Cerebellar nuclear complex (tissue), 1 donor: ENCODE measurements at places on chromosomes 6 and 20.

DNA sequence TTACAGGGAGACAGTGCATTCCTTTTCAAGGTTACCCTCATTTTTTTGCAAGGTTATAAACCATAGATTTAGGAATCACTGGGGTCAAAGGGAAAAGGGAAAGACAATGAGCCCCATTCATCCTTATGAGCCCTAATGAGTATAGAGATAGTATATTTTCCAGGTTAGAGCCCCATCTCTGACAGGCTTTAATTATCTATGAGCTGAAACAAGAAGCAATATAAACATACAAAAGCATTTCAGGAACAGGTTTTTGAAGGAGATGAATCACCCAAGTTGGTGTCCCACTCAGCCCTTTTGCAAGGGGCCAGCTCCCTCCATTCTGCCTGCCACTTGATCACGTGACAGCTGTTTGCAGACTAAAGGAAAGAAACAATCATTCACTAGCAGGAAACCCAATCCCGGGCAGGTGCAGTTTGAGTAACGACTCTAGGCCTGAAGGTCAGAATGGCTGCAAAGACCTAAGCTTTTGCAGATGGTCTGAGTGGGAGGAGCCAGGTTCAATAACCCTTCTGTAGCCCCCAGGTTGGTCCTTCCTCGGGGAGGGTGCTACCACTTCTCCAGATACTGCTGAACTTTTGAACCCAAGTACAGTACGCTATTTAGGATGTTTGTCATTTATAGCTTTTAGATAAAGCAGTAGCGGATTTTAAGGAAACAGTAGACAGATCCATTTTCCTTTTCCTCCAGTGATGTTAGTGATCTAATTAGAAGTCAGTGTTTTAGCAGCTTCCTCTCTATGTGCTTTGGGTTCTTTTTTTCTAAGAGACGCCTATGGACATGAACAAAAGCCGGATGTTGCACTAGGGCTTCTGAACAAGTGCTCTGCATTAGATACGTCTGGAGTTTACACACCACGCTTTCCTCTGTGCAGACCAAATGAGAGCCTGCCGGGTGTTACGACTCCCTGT is 253.2 kb downstream of the SOX4 start:
- DNase-seq: no peak

GRCh38 chr6:20334334-20334733 is 67.3 kb upstream of the E2F3 start:
- DNase-seq: no peak

DNA sequence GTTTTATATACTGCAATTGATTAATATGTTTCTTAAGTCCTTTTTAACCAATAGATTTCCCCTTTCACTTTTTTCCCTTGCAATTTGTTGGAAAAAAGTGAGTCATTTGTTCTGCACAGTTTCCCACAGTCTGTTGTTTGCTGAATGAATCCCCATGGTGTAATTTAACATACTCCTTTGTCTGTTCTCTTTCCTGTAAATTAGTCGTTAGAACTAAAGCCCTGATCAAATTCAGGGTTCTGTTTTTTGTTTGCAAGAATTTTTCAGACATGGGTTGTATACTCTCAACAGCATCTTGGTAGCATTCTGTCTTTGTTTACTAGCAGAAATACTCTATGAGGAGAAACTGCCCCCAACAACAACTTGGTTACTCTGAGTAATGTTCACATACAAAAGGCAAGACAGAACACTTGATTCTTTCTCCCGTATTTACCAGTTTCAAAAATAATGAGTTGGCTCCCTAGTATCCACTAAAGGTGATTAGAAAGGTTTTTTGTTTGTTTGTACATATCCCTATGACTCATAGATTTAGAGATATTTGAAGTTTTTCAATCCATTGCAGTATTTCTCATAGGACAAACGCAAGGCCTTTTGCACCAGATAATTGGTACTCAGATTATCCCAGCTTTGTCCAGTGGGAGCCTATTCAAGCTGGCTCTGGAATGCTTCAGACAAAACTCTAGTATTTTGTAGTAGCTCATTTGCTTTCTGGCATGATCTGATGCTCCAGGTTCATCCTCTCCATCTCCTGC is 16.5 kb downstream of the BLOC1S5 start:
- DNase-seq: no peak

GRCh38 chr6:6491761-6492160 is 96.8 kb upstream of the LY86 start:
- DNase-seq: no peak

- DNase-seq: peak; percentile 24
These were observed 642.6 kb downstream of the KIF16B start for GRCh38 chr20:15930311-15931305.

- DNase-seq: no peak
These were observed 6.2 kb upstream of the GHRH start for GRCh38 chr20:37267667-37268313.

DNA sequence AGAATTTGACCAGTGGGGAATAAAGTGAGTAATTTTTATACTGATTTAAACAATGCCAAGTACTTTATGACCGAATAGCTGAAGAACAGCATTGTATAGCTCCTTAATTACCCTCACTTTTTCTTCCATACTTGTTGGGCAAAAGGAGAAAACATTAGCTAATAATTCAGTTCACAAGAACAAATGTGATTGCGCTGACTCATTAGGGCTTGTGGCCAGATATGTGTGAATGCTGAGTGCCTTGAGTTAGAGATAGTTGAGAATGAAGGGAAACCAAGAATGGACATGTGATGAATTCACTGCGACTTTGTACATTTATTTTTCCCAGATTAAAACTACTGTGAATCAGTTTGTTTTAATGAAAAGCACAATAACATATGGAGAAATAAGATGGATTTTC is 669.4 kb downstream of the TFAP2A start:
- DNase-seq: no peak

- DNase-seq: no peak
These were observed 2.3 kb downstream of the THBS2 start for GRCh38 chr6:169251371-169251802.

- DNase-seq: no peak
These were observed 85.2 kb upstream of the CNR1 start for GRCh38 chr6:88251301-88251700.

DNA sequence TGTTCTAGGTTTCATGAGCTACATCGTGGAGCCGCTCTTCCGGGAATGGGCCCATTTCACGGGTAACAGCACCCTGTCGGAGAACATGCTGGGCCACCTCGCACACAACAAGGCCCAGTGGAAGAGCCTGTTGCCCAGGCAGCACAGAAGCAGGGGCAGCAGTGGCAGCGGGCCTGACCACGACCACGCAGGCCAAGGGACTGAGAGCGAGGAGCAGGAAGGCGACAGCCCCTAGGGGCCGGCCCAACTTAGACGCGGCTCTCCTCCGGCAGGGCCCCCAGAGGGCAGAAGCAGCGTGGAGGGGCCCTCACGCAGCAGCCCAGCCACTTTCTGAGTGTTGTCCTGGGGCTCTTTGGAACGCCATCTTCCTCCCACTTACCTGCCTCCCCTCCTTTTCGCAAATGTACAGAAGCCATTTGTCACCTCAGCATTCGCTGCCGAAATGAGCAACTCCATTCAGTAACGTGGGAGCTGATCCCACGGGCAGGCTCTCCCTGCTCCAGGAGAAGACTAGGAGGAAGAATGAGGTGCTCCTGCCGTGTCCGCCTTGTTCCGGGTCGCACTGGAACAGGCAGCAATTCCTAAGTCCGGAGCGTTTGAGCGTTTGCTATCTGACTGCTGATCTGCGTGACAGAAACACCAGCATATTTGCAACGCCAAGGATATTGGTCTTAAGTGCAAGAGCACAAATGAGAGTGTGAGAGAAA is 58.4 kb downstream of the MTFR2 start:
- no peak for DNase-seq

DNA sequence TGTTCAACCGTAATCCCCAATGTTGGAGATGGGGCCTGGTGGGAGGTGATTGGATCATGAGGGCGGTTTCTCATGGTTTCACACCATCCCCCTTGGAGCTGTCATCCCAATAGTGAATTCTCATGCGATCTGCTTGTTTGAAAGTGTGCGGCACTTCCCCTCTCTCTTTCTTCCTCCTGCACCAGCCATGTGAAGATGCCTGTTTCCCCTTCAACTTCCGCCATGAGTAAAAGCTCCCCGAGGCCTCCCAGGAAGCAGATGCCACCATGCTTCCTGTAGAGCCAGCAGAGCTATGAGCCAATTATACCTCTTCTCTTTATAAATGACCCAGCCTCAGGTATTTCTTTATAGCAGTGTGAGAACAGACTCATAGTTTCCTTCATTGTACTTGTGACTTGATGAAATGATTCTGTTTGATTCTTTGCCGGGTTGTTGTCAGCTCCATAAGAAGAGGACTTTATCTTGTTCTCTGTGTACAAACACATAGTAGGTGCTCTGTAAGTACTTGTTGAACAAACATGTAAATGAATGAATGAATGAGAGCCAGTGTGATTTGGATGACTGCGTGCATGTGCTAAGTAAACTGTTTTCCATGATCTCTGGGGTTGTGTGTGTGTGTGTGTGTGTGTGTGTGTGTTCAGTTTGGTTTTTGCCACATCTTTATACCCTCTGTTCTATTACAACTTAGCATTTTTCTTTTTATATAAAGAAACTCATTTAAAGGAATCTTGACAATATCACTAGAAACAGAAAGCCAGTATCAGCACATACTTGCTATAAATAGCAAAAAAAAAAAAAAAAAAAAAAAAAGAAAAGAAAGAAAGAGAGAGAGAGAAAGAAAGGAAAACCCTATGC is 22.5 kb upstream of the PTGIS start:
- DNase-seq: no peak

GRCh38 chr6:27293436-27294098 is 18.5 kb downstream of the POM121L2 start:
- DNase-seq: no peak

- no peak for DNase-seq
These were observed 1237.5 kb upstream of the MAP3K7 start for GRCh38 chr6:91824331-91824730.

- DNase-seq: no peak
These were observed 804.5 kb upstream of the CITED2 start for GRCh38 chr6:140178935-140179334.

DNA sequence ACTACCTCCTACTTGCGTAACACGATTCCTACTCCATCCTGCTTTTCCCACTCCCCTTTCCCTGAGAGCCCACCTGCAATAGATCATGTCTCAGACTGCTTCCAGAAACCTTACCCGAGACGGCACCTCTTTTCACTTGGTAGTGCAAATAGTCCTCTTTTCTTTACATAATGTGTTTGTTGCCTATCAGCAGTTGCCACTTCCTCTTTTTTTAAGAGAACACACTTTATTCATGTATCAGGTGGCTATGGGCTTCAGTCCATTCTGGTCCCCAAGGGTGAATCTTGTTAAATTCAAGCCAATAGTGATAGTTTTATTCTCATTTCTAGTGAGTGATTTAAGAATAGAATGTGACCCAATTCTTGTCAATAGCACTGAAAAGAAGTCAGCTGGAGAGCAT is 57.7 kb upstream of the FERMT1 start:
- DNase-seq: no peak

DNA sequence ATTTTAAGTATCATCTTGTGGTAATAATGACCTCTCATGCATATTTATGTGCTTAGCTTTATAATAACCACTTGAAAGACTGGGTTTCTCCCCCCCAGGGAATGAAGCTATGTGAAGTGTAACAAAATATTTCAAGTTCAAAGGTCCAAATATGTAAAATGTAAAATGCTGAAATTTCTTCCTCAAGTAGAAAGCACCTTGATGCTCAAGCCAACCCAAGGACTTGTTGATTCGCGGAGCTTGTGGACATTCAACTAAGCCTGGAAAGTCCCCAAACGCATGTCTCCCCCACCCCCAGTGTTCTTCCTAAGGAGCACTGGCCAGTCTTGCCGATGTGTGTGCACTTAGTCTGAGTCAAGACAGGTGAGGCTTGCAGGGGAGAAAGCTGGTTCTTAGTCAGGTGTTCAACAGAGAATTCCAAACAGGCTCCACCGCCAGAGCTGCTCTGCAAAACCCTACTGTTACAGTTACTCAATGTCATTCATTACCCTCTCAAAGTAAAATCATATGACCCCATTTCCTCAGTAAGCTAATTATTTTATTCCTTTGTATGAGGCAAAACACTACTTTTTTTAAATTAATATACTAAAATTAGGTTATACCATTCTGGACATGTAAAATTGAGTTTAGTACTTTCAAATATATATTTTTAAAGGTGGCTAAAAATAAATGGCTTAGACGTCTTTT is 46.9 kb upstream of the QKI start:
- no peak for DNase-seq

DNA sequence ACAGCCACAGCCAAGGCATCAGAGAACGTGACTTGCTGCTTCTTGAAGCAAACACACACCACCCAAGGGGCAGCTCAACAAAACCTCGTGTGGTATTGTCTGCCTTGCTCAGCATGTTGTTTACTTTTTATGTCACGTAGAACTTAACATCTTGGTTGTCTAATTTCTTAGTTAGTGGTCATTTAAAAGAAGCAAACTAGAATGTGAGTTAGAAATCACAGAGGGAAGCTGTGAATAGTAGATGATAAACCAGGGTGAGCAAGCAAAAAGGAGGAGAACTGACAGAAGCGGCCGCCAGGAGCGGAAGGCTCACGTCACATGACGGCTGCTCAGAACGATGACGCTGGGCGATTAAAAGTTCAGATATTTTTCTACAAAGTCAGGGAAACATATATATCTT is 51.5 kb upstream of the KIF25 start:
- no peak for DNase-seq

GRCh38 chr6:170143401-170144150 is 147.3 kb downstream of the DLL1 start:
- DNase-seq: no peak

- DNase-seq: no peak
These were observed 106.0 kb upstream of the AFDN start for GRCh38 chr6:167720456-167721285.
